Fibroblast of skin of right biceps (primary cell): ENCODE measurements at places on chromosomes 3 and 15.
A peak's percentile ranks its signal among the peaks of the same experiment; 100 is the strongest.

DNA sequence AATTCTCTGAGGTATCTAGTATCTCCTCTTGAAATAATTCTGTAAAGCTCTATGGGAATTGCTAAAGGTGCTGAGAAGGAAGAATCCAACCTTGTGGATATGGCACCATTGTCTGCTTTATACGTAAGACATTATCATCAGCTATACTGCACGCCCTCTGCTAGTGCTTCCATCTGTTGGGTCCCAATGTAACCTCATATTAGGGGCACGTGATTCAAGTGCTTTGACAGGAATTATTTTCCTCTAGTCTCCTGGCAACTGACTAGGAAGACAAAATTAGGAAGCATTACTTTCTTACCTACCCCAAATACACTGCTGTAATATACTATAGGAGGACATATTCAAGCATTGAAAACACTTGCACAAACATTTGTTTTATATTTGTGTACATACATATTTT is 24.0 kb downstream of the COPS2 start:
- DNase-seq, result no peak

- DNase-seq, result no peak
Observed at GRCh38 chr3:10631224-10631623, 125.8 kb upstream of the ATP2B2 start.

- no peak for DNase-seq
Observed at GRCh38 chr3:187667526-187667925, 2.7 kb downstream of the SST start.

GRCh38 chr15:94366781-94367180 is 135.4 kb downstream of the MCTP2 start:
- no peak for DNase-seq

GRCh38 chr3:135779590-135780235 is 185.8 kb upstream of the PPP2R3A start:
- peak; percentile 3 for DNase-seq

- no peak for DNase-seq
Observed at GRCh38 chr3:16841904-16842271, 42.9 kb upstream of the PLCL2 start.

GRCh38 chr15:44726568-44727484 is 9.5 kb upstream of the TRIM69 start:
- DNase-seq, result peak; percentile 94

DNA sequence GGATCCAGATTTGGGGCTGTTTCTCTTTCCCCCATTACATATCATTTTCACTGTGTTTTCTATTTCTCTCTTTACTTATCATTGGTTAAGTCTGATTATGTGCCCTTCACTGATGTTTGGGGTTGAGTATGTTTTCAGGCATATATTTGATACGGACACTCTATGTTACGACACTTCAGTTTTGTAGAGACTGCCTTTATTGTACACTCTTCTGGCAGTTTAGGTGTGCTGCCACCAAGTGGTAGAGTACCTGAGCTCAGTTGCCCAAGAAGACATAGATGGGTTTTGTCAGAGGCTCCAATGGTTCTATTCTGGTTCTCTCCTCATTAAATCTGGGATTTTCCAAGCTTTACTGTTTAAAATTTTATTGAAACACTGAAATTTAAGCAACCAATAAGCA is 255.0 kb upstream of the ROPN1 start:
- peak; percentile 26 for DNase-seq

GRCh38 chr3:150582620-150583019 is 20.5 kb upstream of the SELENOT start:
- no peak for DNase-seq

DNA sequence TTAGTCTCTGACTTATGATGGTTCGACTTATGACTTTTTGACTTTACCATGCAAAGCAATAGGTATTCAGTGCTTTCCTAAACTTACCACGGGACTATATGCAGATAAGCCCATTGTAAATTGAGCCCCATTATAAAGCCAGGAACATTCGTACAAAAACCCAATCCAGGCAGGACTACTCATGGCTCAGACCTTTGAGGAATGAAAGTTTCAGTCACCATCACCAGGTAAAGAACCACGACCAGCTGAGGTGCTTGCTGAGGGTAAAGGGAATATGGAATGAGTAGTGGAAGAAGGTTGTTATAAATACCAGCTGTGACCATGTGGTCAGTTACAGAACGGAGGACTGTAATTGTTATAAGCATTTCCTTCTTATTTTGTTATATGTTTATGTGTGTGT is 54.9 kb upstream of the BNC1 start:
- no peak for DNase-seq

DNA sequence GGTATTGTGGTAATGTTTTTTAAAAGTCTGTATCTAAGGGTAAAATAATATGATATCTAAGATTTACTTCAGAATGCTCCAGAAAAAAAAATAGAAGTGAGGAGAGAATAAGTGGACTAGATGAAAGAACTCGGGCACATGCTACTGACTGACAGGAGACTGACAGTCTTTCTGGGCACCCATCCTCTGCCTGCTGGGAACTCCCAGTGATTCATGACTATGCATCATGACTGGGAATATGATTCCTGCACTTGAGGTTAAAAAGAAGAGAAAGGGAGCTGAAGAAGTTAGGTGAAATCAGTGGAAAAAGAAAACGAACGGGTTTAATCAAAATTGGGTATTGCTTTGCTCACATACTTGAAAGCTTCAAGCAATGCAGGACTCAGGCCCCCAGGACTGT is 35.7 kb upstream of the SPSB4 start:
- no peak for DNase-seq

DNA sequence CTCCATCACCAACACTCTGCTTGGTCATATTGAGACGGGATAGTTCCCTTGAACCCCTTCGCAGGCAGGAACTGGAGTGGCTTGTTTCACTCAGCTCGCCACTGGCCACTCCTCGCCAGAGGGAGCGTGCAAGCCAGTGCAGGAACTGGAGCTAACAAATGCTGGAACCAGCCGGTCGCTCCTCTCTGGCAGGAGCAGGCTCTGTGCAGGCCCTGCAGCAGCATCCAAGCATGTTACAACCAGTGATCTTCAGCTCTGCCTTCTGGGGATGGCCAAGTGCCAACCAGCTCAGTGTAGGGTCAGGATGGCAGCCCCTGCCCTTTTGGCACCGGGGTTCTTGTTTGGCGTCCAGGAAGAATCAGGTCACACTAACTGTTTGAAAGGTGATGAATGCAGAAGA is 329.0 kb upstream of the AZI2 start:
- no peak for DNase-seq

DNA sequence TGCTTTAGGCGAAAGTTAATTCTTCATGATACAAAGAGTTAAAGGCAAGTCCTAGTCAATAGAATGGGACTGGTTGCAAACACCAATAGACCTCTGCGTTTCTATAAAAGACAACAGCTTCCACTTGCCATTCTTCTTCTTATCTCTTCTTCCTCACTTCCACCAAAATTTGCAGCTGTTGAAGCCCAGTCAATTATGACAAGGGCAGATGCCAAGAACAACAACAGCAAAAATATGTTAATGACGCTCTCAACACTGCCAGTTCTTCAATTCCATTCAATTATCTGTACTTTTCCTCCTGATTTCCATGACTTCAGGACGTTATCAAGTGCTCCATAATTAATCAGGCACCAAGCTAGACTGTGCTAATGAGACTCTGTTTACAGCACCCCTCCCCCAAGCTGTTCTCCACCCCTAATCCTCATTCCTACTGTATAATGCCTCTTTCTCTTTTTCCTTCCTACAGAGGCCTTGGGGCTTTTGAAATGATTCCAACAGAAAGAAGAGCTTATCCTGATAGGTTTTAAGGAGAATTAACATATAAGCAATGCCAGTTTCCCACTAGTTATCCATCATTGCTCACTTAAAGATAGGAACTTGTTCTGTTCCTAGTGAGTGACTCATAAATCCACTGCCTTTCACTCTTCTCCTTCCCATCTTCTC is 1160.5 kb downstream of the IGSF11 start:
- DNase-seq, result no peak

DNA sequence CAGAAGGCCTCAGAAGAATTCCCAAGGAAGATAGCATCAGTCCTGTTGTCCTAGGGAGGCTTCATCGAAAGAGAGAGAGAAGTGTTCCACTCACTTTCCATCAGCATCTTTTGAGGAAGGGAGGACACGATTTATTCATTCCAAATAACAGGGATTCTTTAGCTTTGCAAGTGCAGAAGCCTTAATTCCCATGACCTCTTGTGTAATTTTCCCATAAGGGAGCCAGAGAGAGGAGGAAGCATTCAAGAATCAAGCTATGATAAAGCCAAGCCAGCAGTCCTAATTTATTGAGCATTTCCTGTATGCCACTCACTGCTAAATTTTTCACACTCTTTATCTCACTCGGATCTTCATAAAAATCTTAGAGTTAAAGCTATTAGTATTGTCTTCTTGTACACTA is 169.7 kb upstream of the MITF start:
- no peak for DNase-seq

DNA sequence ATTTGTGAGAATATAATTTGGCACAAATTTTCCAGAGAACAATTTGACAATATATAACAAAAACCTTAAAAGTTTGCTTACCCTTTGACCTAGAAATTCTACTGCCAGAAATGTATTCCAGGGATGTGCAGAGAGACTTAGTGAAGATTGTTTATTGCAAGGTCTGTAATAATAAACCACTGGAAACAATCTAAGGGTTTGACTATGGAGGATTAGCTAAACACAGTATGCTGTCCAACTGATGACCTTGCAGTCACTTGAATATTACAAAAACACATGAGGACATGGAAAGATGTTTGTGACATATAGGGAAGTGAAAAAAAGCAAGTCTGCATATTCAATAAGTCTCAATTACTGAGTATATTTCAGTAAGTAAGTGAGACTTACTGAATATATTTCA is 48.1 kb upstream of the CDV3 start:
- DNase-seq, result no peak

- no peak for DNase-seq
Observed at GRCh38 chr15:60843482-60843881, 364.5 kb upstream of the ICE2 start.

DNA sequence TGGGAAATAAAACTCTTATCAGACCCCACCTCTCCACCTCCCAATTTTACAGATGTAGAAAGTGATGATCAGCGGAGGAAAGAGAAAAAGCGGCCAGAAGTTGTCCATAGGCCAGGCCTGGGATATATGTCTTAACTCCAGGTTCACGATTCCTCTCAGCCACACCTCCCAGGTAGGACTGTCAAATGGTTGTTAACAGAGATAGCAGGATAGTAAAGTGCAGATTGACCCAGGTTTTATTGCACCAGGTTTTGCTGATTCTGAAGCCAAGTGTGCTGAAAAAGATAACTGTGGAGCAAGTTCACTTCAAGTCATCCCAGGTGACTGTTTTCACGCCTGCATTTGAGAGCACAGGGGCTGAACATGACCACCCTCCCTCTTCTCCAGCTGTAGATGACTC is 36.1 kb downstream of the LSM3 start:
- no peak for DNase-seq

DNA sequence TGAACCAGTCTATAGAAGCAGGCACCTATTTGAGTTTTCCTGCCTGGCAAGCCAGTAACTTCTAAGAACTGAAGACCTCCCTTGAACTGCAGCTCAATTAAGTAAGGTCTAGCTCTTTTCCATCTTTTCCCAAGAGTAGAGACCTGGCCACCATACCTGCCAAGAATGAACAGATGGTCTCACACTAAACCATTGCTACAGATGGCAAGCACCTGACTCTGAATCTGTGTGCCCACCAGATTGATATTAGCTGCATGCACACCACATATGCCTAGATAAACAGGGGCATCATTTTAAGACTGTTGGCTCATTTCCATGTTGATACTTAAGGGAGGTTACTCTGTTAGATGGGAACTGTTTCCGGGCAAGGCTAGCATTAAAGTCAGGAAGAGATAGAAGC is 34.8 kb upstream of the GSK3B start:
- no peak for DNase-seq

GRCh38 chr3:13292375-13292774 is 127.7 kb downstream of the NUP210 start:
- no peak for DNase-seq

- DNase-seq, result peak; percentile 76
Observed at GRCh38 chr3:14962762-14963161, 15.4 kb downstream of the NR2C2 start.

DNA sequence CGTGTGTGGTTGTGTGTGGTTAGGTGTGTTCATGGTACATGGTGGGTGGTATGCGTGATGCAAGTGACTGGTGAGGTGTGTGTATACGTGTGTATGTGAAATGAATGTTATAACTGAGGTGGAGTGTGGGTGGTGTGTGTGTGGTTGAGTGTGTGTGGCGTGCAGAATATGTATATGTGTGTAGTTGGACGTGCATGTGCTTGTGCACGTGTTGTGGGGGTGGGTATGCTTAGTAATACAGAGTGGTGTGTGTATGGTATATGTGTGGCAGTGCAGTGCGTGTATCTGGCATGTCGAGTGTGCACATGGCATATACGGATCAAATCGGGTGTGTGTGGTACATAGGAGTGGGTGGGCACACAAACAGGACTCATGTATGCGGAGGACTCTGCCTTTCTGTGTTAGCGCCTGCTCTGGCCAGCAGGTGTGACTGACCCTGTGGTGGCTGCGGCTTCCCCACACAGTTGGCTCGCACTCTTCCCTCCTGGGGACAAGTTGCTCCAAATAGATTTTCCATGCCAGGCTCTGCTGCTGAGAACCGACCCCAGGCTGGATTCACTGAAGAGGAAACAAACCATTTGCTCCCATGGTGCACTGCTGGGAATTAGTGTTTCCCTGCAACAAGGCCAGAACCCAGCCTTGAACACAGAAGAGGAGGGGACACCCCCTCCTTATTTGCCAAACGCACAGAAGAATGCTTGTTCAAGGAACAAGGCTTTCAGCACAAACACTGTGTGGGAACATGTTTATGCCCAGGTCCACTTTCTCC is 1.2 kb upstream of the C3orf70 start:
- DNase-seq, result no peak

GRCh38 chr15:47337836-47338235 is 379.5 kb upstream of the SEMA6D start:
- no peak for DNase-seq

GRCh38 chr15:73941044-73941443 is 14.8 kb downstream of the LOXL1 start:
- DNase-seq, result peak; percentile 99
